ENCODE measurements at places on chromosomes 1 and 21. TPM values are rescaled to one million over a fixed set of nuclear protein-coding genes. Genes with fewer than 3 reads are reported as not detected.

DNA sequence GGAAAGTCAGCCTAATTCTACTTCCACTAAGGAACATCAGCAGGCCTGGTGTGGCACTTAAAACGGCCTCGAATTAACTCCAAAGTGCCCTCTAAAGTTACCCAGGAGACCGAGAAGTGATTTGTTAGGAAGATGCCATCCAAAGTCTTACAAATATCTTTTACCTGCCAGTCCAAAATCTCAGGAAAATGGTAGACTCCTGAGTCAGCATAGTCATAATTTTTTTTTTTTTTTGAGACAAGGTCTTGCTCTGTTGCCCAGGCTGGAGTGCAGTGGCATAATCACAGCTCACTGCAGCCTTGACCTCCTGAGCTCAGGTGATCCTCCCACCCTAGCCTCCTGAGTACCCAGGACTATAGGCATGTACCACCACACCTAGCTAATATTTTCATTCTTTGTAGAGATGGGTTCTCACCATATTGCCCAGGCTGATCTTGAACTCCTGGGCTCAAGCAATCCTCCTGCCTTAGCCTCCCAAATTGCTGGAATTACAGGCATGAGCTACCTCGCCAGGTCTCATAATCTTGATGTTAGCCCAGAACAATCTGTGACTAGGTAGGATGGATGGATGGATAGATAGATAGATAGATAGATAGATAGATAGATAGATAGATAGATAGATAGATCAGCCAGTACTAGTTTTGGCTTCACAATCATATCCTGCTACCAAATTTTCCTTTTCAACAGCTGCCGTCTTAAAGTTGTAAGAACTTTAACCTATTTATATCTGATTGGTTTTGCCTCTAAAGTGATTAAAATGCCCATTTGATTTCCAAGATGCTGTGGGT lies 25.3 kb upstream of the PPP2R5A start:
- H3K4me3 ChIP-seq, result no peak overlapping the region
- peaks cover 2% of the 10 kb centered on the region for H3K36me3 ChIP-seq
- H3K27me3 ChIP-seq, result no peaks in the 10 kb centered on the region
- peaks cover 42% of the 10 kb centered on the region for H3K4me1 ChIP-seq
- no peak overlapping the region for H3K27ac ChIP-seq

- H3K27me3 ChIP-seq, result no peaks in the 10 kb centered on the region
- H3K4me3 ChIP-seq, result no peak overlapping the region
- no peaks in the 10 kb centered on the region for H3K36me3 ChIP-seq
- H3K27ac ChIP-seq, result no peak overlapping the region
These were observed 482.1 kb downstream of the RWDD3 start for GRCh38 chr1:95716097-95716496.

Gene CELA3B
- not detected for total RNA-seq

Gene IRF6
- total RNA-seq, result not detected

Gene FAM151A
- not detected for total RNA-seq

Gene FLG2
- total RNA-seq, result not detected
